ENCODE measurements at places on chromosomes 16 and 17.

GRCh38 chr16:26365161-26365940, 673.6 kb downstream of the HS3ST4 start:
- no peak for DNase-seq

GRCh38 chr17:42783062-42783790, 2.8 kb downstream of the WNK4 start:
- peak; percentile 43 for DNase-seq

GRCh38 chr17:28249706-28250105, 69.3 kb upstream of the TMEM97 start:
- DNase-seq = no peak

GRCh38 chr16:56345406-56346050, 79.8 kb downstream of the AMFR start:
- no peak for DNase-seq

GRCh38 chr17:49447628-49448302, 33.1 kb upstream of the PHB1 start:
- no peak for DNase-seq

DNA sequence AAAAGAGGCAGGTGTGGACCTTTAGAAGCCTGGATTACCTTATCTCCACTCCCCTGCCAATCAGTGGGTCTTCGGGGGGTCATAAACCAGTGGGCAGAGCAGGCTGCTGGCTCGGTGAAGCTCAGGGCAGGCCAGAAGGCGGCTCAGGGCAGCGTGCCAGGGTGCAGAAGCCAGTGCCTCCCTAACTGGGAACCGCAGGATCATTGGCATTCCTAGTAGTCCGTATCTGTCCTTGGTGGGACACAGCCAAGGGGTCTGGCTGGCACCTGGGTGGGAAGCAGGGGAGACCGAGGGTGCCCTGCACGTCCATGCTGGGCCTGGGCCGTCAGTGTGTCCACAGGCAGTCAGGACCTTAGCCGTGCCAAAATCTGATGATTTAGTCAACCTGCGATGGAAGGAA, 76.8 kb downstream of the SEC14L1 start:
- no peak for DNase-seq

GRCh38 chr16:55189682-55190636, 134.0 kb upstream of the IRX6 start:
- no peak for DNase-seq

DNA sequence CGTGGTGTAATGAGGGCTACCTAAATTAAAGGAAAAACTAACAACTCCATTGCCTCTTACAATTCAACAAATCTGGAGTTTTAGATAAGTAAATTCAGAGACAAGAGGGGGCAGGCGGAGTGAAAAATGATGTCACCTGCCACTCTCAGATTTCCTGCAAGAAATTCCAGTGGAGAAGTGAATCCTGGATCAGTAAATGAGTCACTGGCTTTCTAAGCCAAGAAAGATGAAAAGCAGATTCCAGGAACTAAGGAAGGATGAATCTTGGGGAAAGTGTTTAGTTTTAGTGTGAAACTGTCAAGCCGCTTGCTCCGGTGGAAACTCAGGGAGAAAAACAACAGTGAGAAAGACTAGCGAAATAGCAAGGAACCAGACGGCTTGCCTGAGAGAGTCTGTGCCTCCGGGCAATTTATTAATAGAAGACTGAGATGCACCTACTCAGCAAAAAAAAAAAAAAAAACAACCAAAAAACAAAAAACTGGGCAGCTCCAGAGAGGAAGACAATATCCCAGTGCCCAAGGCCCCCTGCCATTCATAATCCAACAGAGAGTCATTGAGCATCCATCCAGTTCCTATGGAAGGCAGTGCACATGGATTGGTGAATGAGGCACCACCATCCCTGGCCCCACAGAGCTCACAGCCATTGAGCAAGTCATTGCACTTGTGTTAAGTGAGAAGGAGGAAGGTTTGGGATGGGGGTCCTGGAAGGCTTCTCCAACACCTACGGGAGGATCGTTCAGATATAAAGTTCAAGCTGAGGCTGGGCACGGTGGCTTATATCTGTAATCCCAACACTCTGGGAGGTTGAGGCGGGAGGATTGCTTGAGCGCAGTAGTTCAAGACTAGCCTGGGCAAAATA, 12.1 kb upstream of the RIPOR1 start:
- DNase-seq = no peak

- peak; percentile 52 for DNase-seq
Observed at GRCh38 chr16:16096121-16096857, 127.0 kb downstream of the ABCC6 start.

GRCh38 chr16:4899474-4899846, 37.5 kb downstream of the PPL start:
- no peak for DNase-seq

DNA sequence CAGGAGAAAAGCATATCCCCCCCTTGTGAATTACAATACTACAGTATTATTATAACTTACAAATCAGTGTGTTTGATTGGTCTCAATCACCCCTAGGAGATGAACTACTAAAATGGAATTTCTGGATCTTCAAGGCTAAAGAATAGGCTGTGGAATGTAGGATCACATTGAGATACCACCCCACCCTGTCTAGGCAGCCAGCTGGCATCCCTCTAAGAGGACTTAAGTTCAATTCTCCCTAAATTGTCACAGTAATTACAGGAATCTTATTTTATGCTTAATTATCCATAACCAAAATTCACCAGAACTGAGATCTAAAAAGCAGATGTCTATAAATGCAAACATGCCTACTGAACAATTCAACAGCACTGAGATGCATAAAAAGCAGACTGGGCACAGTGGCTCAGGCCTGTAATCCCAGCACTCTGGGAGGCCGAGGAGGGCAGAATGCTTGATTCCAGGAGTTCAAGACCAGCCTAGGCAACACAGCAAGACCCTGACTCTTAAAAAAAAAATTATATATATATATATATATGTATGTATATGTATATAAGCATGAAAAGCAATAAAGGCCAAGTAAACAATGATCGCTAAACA, 12.0 kb downstream of the AP1G1 start:
- no peak for DNase-seq

DNA sequence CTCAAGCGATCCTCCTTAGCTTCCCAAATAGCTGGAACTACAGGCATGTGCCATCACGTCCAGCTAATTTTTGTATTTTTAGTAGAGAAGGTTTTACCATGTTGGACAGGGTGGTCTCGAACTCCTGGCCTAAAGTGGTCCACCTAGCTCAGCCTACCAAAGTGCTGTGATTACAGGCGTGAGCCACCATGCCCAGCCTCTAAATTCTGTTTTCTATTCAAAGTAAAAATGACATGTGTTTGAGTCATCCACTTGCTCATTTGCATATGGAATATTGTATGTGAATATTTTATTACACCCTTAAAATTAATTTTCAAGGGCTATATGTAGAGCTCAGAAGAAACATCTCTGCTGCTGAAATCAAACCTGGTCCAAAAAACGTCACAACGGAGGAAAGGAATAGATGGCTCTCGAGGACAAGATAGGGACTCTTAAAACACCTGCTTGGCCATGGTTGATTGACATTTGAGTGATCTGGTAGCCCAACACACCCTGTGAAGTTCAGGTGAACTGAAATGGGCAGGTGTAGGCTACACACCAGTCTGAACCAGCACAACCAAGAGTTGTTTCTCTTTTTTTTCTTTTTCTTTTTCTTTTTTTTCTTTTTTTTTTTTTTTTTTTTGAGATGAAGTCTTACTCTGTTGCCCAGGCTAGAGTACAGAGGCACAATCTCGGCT, 51.1 kb downstream of the SF3B3 start:
- no peak for DNase-seq

DNA sequence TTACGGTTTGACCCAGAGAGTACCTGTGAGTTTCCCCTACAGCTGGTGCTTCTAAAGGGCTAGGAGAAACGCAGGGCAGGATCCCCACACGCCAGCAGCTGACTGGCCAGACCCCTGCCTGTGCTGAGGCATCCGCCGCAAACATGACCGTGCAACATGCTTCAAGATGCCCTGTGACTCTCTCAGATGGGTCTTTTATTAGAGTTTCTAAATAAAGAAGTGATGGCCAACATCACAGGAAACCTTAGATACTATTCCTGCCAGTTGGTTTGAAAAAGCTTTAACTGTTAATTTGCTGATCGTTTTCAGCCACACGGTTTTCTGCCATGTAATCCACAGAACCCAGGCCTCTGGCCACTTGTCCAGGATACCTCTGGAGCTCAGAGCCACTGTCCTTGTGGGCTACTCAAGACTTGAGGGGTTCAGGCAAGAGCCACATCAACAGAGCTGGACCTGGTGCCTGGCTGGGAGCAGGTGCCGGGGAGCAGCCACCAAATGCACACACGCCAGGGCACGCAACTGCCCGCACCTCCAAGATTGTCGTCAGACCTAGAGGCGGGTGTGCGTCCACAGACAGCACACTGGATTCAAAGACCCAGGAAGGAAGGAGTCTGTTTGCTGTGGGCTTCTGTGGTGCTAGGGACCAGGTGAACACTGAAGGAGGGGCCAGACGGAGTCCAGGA, 118.4 kb downstream of the ZNF778 start:
- no peak for DNase-seq

GRCh38 chr16:56279132-56279531, 87.8 kb downstream of the GNAO1 start:
- no peak for DNase-seq

- no peak for DNase-seq
Observed at GRCh38 chr16:68734782-68735181, 2.3 kb upstream of the CDH1 start.

DNA sequence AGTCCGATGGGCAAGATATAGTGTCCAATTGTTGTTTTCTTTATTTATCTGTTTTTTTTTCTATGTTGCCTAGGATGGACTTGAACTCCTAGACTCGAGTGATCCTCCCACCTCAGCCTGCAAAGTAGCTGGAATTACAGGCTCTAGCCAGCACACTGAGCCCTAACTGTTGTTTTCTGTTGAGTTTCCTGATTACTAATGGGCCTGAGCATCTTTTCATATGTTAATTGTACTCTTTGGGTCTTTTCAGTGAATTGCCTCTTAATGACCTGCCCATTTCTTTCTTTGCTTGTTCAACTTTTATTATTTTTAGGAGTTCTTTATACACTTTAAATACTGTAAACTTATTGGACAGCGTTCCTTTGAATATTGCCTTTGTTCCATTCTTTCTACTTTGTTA, 213.0 kb downstream of the HS3ST3B1 start:
- no peak for DNase-seq

- DNase-seq = no peak
Observed at GRCh38 chr16:55057866-55058265, 127.2 kb downstream of the IRX5 start.

- no peak for DNase-seq
Observed at GRCh38 chr16:23856251-23856709, 20.5 kb downstream of the PRKCB start.

DNA sequence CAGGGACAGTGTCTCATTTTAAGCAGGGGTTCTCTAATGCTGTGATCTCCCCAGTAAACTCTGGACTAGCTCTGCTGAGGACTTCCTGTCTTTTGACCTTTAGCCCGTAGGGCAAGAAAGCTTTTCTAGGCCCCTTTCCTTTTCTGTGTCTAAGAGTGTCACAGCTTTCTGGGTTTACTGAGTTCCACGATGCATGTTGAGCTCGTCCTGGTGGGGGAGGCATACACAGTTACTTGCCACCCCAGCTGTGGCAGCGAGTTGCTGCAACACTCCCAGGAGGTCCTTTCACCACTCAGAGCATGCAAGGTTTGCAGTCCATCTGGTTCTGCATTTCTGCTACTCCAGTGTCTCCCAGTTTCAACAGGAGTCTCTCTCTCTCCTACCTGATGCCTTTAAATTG, 23.7 kb downstream of the NOD2 start:
- DNase-seq = no peak

DNA sequence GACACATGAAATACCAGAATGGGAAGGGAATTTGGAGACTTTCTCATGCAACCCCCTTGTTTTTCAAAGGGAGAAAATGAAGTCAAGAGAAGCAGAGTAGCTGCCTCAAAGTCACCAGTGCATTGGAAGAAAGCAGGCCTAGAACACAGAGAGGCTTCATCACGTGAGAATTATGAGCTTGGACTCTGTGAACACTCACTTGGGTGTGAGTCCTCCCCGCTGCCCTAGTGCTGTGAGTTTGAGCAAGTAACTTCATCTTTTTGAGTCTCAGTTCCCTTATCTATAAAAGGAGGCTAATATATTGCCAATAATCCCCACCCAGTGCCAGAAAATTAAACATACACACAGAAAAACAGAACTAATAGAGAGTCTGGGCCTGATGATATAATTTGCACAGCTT, 315.8 kb downstream of the XYLT1 start:
- DNase-seq = no peak

DNA sequence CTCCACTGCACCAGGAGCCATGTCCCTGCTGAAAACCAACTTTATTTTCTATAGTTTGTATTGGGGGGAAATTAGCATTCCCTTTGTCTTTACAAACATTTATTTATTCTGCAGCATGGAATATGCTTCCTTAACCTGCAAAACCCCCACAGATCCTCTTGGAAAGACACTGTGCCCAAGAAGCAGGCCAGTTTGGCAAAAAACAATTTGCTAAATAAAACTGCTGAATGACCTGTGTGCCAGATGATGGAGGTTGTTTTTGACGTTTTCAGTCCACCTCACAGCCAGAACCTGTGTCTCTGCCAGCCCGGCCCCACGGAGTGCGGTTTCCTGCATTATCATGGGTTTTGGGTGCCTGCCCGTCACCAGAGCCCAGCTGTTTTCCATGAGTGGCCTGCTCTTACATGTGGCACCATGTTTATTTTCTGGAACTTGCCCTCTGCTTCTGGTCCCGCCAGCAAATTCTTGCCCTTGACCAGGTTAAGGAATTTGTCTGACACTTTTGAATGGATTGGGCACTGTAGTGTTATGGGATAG, 26.4 kb downstream of the ORC6 start:
- DNase-seq = no peak

DNA sequence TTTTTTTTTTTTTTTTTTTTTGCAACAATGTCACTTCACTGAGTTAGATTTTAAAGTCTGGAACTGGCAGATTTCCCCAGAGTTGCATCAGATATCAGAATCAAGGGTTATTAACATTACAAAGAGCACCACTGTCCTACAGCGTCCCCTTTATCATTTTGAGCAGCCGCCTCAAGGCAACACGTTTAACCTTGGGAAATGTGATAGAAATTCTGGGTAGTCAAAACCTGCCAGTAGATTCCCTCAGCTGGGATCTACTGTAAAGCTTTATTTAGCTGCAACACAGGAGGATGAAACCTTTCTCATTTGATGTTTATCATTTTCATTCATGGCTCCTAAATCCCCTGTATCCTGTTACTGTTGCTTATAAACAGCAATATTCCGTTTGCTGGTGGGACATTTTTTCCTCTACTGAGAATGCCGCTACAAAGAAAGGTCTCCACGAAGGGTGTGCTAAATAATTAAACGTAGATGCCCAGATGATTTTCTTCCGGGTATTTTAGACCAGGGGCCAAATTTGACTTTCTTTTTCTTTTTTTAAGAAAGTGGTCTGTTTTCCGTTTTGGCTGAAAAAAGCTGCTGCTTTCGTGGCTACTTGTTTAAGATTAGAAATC, 436.1 kb upstream of the GOT2 start:
- DNase-seq = no peak

DNA sequence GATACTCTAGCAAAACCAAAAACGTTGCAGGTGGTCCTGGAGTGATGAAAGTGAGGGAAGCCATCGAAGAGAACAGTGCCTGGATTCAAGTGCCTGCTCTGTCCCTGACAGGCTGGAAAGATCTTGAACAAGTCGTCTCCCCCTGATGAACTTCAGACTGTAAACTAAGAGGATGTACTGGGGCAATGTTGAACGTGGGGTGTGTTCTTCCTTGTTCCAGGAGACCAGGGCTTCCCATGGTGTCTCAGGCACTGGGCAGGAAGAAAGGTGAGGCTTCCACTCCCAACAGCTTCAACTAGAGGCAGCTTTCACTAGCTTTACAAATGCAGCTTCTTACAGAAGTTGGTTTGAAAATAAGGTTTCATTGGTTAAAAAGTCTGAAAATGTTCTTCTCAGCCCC, 21.4 kb upstream of the NF1 start:
- no peak for DNase-seq

- DNase-seq = no peak
Observed at GRCh38 chr16:35565626-35566025, 2106.2 kb downstream of the TP53TG3F start.

Data from skeletal muscle cell (primary cell).